ENCODE measurements at places on chromosomes 3 and 15. TPM values are rescaled to one million over a fixed set of nuclear protein-coding genes. Genes with fewer than 3 reads are reported as not detected.
A peak's percentile ranks its signal among the peaks of the same experiment; 100 is the strongest.

Gene MYEF2
- total RNA-seq = 19.0 TPM

Gene MAGI1
- 0.44 TPM for total RNA-seq

Gene GOLGA6D
- not detected for total RNA-seq

Gene SLC27A2
- 1.2 TPM for total RNA-seq

Gene LMAN1L
- total RNA-seq = not detected

Gene TUSC7
- total RNA-seq = not detected

Gene KIF7
- total RNA-seq = 0.12 TPM

Gene FRMD5
- not detected for total RNA-seq

DNA sequence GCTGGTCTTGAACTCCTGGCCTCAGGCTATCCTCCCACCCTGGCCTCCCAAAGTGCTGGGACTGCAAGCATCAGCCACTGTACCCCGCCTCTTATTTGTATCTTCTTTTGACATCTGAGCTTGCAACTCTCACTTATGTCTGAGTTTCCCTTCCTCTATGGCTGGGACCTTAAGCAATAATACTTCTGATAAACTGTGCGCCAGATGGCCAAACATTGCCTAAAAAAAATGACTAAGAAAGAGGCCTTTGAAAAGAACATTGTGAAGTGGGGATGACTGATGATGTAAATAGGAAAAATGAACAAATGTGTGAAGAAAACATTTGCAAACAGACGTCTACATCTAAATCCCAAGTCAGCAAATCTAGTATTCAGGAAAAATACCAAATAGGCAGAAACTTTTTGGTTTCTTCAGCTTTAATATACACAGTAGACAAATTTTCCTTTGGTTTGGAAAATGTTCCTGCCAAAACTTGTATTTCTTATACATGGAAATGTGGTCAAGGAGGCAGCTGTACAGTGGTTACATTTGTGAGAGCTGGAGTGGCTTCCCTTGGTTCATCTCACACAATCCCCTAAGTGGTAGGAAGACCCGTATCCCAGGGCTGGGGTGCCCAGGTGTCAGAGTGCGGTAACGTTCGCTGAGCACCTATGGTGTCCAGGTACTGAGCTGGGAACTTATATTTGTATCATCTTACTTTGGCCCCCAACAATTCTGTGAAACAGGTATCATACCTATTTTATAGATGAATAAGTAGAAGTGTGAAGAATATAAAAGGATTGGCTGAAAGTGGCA, 11.6 kb upstream of the TFRC start:
- no peak for DNase-seq
- no peak overlapping the region for H3K27ac ChIP-seq
- no peaks in the 10 kb centered on the region for H3K36me3 ChIP-seq
- H3K4me3 ChIP-seq = no peak overlapping the region

GRCh38 chr15:51876169-51876568, 46.7 kb downstream of the TMOD3 start:
- no peaks in the 10 kb centered on the region for H3K27me3 ChIP-seq
- no peak overlapping the region for H3K27ac ChIP-seq
- no peaks in the 10 kb centered on the region for H3K4me1 ChIP-seq
- no peak overlapping the region for H3K4me3 ChIP-seq
- DNase-seq = no peak

GRCh38 chr15:38991126-38991525, 426.5 kb upstream of the RASGRP1 start:
- H3K27ac ChIP-seq = no peak overlapping the region
- H3K4me1 ChIP-seq = no peaks in the 10 kb centered on the region
- no peak for DNase-seq

- H3K27ac ChIP-seq = no peak overlapping the region
- H3K4me3 ChIP-seq = no peak overlapping the region
- DNase-seq = no peak
Measured at GRCh38 chr3:9795207-9795606, 2.3 kb downstream of the ARPC4 start.

GRCh38 chr15:64985366-64986033, 4.2 kb downstream of the SPG21 start:
- peaks cover 6% of the 10 kb centered on the region for H3K36me3 ChIP-seq
- DNase-seq = no peak
- H3K27me3 ChIP-seq = no peaks in the 10 kb centered on the region
- H3K27ac ChIP-seq = no peak overlapping the region

GRCh38 chr3:182226995-182227394, 515.3 kb downstream of the SOX2 start:
- no peak overlapping the region for H3K4me3 ChIP-seq
- H3K4me1 ChIP-seq = no peaks in the 10 kb centered on the region
- no peak for DNase-seq
- no peaks in the 10 kb centered on the region for H3K27me3 ChIP-seq
- no peak overlapping the region for H3K27ac ChIP-seq
- no peaks in the 10 kb centered on the region for H3K36me3 ChIP-seq

- peaks cover 28% of the 10 kb centered on the region for H3K4me1 ChIP-seq
- DNase-seq = no peak
- peak overlapping the region; percentile 98 for H3K27ac ChIP-seq
- H3K27me3 ChIP-seq = no peaks in the 10 kb centered on the region
Measured at GRCh38 chr3:12839156-12839946, 2.0 kb downstream of the RPL32 start.

- H3K4me3 ChIP-seq = no peak overlapping the region
- DNase-seq = no peak
- H3K36me3 ChIP-seq = peaks cover 1% of the 10 kb centered on the region
- no peaks in the 10 kb centered on the region for H3K4me1 ChIP-seq
- no peaks in the 10 kb centered on the region for H3K27me3 ChIP-seq
- no peak overlapping the region for H3K27ac ChIP-seq
Measured at GRCh38 chr3:100269001-100269400, 8.2 kb downstream of the TBC1D23 start.

- DNase-seq = no peak
- H3K4me1 ChIP-seq = no peaks in the 10 kb centered on the region
- no peak overlapping the region for H3K27ac ChIP-seq
- H3K27me3 ChIP-seq = peaks cover 16% of the 10 kb centered on the region
- no peak overlapping the region for H3K4me3 ChIP-seq
Measured at GRCh38 chr15:61091289-61091616, 137.8 kb downstream of the RORA start.

DNA sequence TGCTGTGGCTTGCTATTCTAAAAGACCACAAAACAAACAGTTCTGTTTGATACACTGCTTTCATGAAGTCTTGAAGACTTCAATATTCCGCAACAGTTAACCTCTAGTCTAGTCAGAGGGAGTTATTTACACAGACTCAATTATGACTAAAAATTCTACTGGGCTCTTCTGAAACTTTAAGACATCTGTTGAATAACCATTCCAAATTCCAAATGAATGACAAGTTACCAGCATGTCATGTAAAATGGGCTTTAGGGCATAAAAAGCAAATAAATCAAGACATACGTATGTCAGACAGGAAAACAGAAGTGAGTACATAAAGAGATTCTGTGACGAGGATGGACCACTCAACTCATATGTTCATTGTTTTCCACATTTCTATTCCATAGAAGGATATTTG, 93.9 kb downstream of the PLOD2 start:
- H3K36me3 ChIP-seq = no peaks in the 10 kb centered on the region
- no peak overlapping the region for H3K4me3 ChIP-seq

GRCh38 chr3:171491361-171491760, 31.2 kb upstream of the TNIK start:
- H3K4me1 ChIP-seq = peaks cover 18% of the 10 kb centered on the region
- peak overlapping the region; percentile 58 for H3K27ac ChIP-seq
- DNase-seq = peak; percentile 55

DNA sequence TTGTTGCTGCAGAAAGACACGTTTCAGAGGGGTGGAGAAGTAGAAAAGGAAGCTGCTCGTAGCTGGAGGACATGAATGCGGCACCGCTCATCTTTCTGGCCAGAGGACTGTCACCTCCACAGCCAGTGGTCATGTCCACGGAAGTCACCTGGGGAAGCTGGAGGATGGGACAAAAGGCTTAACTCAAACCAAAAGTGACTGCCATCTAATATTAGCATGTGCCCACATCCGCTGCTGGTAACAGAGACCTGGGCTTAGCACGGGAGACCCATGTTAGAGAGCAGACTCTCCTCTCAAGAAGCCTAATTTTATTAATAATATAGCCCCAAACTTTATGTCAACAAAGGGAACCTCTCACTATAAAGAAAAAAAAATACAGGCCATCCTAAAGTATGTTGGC, 5.9 kb downstream of the MEX3B start:
- no peak overlapping the region for H3K4me3 ChIP-seq
- no peaks in the 10 kb centered on the region for H3K27me3 ChIP-seq
- no peak for DNase-seq
- no peak overlapping the region for H3K27ac ChIP-seq
- no peaks in the 10 kb centered on the region for H3K36me3 ChIP-seq
- H3K4me1 ChIP-seq = peaks cover 10% of the 10 kb centered on the region

GRCh38 chr3:168288511-168289401, 193.0 kb upstream of the GOLIM4 start:
- H3K27me3 ChIP-seq = no peaks in the 10 kb centered on the region
- H3K4me1 ChIP-seq = no peaks in the 10 kb centered on the region
- no peak overlapping the region for H3K4me3 ChIP-seq
- no peak for DNase-seq
- H3K27ac ChIP-seq = no peak overlapping the region

DNA sequence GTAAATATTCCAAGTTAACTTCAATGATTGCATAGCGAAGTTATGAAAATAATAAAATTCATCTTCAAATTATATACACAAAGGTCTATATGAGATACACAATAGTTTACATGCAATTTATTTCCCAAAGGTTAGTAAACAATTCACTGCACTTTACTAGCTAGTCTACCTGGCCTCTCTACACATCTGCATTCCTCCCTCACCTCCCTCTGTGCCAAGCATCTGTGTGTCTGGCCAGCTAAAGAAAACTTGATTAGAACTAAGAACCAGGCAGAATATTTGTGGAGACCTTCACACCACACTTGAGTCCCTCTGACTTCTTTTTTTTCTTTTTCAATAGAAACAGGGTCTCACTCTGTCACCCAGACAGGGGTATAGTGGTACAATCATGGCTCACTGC, 61.4 kb downstream of the LRRFIP2 start:
- H3K4me3 ChIP-seq = no peak overlapping the region
- no peaks in the 10 kb centered on the region for H3K27me3 ChIP-seq
- no peak overlapping the region for H3K27ac ChIP-seq

GRCh38 chr3:13053420-13053819, 19.8 kb downstream of the IQSEC1 start:
- H3K4me3 ChIP-seq = no peak overlapping the region
- DNase-seq = no peak
- no peaks in the 10 kb centered on the region for H3K4me1 ChIP-seq
- H3K36me3 ChIP-seq = no peaks in the 10 kb centered on the region
- H3K27me3 ChIP-seq = no peaks in the 10 kb centered on the region

DNA sequence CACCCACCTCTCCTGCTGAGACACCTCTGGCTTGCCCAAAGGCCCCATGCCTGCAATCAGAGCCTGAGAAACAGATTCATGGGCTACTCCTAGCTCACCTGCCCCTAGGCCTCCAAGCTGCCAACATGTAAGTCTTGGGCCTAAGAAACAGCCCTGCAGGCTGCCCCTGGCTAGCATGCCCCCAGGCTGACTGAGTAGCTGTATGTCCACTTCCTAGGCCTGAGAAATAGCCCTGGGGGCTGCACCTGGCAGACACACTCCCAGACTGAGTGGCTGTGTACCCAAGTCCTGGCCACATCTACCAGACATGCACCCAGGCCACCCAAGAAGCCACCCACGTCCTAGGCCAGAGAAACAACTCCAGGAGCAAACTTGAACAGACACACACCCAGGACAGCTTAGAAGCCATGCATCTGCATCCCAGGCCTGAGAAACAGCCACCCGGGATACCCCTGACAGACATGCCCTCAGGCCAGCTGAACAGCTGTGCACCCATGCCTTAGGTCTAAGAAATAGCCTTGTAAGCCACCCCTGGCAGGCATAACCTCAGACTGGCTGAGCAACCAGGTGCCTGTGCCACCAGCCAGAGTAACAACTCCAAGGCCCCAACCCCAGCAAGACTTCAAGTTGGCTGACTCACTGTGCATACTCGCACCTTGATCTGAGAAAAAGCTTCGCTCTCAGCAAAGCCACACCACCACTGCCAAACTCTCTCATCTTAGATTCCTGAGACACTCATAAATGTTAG, 12.0 kb upstream of the NRG4 start:
- H3K27me3 ChIP-seq = peaks cover 22% of the 10 kb centered on the region
- no peak for DNase-seq
- H3K36me3 ChIP-seq = no peaks in the 10 kb centered on the region
- H3K27ac ChIP-seq = no peak overlapping the region
- no peak overlapping the region for H3K4me3 ChIP-seq

DNA sequence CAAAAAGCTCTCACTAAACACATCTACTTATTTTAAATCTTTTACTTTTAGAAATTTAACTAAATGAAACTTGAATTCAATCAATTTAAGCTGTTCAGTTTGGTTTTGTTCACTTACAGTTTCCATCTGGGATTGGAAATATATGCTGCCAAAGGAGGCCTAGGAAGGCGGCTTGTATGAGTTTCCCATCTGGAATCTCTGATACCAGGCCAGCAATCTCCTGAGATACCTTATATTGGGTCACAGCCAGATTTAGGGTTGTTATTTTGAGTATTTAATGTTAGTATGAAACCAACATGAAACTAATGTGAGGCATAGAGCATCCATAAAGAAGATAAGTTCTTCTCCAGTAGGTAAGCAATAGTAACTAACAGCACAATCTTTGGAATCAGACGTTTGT, 94.6 kb downstream of the GMNC start:
- no peaks in the 10 kb centered on the region for H3K36me3 ChIP-seq
- no peak overlapping the region for H3K4me3 ChIP-seq
- no peaks in the 10 kb centered on the region for H3K27me3 ChIP-seq
- H3K27ac ChIP-seq = no peak overlapping the region
- DNase-seq = no peak
- no peaks in the 10 kb centered on the region for H3K4me1 ChIP-seq

DNA sequence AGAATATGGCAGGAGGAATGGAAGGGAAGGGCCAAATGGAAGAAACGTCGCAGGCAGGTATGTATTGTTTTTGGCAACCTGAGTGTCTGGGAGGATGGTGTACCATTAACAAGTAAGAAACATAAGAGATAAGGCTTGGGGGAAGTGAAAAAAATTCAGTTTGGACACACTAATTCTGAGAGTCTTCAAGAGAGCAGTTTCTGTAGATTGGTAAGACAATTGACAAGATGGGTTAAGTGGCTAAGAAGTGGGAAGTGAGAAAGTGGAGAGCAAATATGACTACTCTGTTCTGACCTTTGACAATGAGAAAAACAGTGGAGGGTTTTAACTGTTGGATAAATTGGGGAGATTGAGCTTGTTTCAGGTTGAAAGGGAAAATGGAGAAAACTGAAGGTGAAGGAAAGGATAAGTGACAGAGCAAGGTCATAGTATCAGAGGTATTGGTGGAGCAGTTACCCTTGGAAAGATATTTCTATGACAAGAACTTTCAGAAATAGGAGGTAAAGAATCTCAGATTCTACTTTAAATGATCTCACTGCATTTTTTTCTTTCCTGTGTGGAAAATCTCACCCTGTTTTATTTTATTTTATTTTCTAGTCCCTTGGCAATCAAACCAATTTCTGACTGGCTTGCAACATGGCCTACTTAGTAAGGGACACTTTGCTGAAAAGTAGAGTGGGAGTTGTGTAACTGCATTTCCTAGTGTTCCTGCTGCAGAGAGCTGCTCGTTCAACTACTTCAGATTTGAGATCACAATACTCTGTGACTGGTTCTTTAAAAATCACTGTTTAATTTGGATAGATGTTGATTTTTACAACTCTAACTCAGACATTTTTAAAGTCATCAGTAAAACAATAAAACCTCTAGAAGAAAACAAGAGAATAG, 23.1 kb upstream of the GABPB1 start:
- DNase-seq = peak; percentile 37
- H3K4me1 ChIP-seq = no peaks in the 10 kb centered on the region
- no peak overlapping the region for H3K27ac ChIP-seq

Measured in CD4-positive, CD25-positive, alpha-beta regulatory T cell (primary cell).